DND-41 (cell line): ENCODE measurements at places on chromosomes 6 and 20.

DNA sequence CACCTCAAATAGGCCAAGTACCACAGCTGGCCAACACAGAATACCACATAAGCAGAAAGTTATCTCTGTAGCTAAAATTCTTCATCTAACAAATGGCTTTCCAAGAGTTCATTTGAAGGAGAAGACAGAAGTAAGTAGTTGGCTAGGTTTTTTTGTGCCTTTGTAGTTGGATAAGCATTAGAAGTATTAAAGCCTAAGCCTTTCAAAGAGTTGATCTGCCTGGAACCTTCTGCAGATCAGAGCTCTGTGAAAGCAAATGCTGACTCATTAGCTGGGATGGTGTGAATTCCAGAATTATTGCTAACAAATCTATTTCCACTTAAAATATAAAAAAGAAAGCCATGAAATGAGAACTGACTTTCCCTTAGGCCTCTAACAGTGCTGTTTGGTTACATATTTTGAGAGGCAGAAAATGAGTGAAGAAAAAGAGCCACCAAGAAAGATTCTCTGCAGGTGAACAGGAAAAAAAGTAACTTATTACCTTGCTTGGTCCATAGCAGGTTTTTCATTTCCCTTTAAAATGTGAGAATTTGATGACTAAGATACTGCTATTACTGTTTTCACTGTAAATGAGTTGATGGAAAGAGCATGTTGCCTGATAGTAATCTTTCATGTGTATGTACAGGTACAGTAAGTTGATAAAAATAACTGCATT lies 763.2 kb upstream of the FLRT3 start:
- no peak for DNase-seq

DNA sequence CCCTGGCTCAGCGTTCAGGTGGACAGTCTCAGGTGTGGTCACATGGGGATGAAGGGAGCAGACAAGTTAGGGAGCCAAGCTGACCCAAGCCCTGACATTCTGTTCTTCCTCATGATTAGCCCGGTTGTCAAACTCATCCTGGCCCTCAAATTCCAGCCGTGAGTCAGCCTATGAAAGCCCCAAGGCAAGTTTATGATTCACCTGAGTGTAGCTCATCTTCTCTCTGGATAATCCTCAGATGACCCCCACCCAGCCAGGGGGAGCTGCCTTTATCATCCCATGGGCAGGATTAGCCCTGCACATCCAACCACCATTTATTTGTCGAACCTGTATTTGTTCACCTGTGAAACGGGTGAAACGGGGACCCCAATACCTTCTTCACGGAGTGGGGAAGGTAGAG lies 161.9 kb downstream of the DHX35 start:
- no peak for DNase-seq

GRCh38 chr6:56484669-56485068 lies 158.0 kb downstream of the DST start:
- no peak for DNase-seq

DNA sequence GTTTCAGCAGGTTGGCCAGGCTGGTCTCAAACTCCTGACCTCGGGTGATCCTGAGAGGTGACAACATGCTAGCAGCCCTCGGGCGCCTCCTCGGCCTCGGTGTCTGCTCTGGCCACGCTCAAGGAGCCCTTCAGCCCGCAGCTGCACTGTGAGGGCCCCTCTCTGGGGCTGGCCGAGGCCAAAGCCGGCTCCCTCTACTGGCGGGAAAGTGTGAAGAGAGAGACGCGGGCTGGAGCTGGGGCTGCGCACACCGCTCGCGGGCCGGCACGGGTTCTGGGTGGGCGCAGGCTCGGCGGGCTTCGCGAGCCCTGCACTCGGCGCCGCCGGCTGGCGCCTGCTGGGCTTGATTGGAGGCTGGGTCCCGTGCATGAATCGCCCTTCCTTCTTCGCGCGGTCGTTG lies 80.8 kb upstream of the RBM24 start:
- DNase-seq, result no peak

DNA sequence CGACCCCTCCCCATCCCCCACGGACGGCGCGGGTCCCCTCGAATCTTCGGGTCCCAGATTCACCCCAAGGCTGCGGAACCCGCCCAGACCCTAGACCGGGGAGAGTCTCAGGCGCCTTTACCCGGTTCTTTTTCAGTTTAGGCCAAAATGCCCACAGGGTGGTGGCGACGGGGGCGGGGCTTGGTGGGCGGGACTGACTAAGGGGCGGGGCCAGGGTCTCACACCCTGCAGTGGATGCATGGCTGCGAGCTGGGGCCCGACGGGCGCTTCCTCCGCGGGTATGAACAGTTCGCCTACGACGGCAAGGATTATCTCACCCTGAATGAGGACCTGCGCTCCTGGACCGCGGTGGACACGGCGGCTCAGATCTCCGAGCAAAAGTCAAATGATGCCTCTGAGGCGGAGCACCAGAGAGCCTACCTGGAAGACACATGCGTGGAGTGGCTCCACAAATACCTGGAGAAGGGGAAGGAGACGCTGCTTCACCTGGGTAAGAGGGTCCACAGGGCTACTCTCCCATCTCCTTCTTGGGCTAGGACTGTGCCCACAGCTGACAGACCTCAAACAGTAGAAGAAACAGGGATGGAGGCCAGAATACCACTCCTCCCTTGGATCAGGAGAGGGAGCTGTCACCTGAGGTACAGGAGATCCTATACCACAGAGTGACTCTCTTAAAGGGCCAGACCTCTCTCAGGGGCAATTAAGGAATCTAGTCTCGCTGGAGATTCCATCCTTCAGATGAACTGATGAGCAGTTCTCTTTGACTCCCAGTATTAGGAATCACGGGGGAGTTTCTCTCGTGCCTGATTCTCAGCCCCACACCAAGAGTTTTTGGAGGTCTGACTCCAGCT lies 942 bp downstream of the HLA-E start:
- peak; percentile 79 for DNase-seq

DNA sequence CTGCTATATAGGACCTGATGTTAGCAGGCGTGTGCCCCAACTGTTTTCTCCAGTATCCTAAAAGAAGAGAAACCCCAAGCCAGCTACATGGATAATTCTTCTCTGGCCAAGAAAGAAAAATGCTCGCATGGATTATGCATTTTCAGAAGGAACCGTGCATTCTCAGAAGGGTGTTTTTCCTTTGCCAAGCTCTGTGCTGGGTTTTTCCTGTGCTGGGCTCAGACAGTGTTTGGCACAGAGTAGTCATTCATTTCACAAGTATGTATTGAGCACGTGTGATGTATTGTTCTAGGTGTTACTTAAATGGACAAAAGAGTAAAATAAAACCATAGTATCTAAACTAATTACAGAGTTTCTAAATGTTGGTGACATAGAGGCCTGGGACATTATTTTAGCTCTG lies 62.7 kb upstream of the ZNF133 start:
- DNase-seq, result no peak

- no peak for DNase-seq
Measured at GRCh38 chr20:35216541-35216940, 9.9 kb upstream of the MMP24 start.

GRCh38 chr20:2890742-2891141 lies 17.5 kb downstream of the PTPRA start:
- no peak for DNase-seq
